Tongue (tissue), 3 donors: ENCODE measurements at places on chromosomes 16 and 17. TPM values are rescaled to one million over a fixed set of nuclear protein-coding genes. Genes with fewer than 3 reads are reported as not detected.

ODAD4 gene
- not detected for total RNA-seq

MT4 gene
- total RNA-seq, result not detected

CCL23 gene
- not detected for total RNA-seq

KRTAP4-16 gene
- total RNA-seq, result not detected

KRT12 gene
- not detected for total RNA-seq

FMNL1 gene
- 8.2 TPM for total RNA-seq

NDUFB10 gene
- 155 TPM for total RNA-seq

KPNA2 gene
- total RNA-seq, result 25.0 TPM

CCDC154 gene
- 0.51 TPM for total RNA-seq

ABI3 gene
- 4.5 TPM for total RNA-seq

KCNH4 gene
- total RNA-seq, result not detected

ZSCAN10 gene
- total RNA-seq, result not detected

JUP gene
- total RNA-seq, result 194 TPM

PDILT gene
- total RNA-seq, result not detected

KRTAP2-3 gene
- not detected for total RNA-seq

SPATA22 gene
- not detected for total RNA-seq

VASN gene
- 16.8 TPM for total RNA-seq

HOXB4 gene
- 0.92 TPM for total RNA-seq

ABCC12 gene
- not detected for total RNA-seq

HSD17B1 gene
- 0.21 TPM for total RNA-seq

ATP1B2 gene
- 0.92 TPM for total RNA-seq

WFIKKN2 gene
- total RNA-seq, result 4.0 TPM

ZNF785 gene
- total RNA-seq, result 12.1 TPM

KRT35 gene
- total RNA-seq, result not detected

PRAC2 gene
- total RNA-seq, result not detected

CCR7 gene
- total RNA-seq, result not detected

IL17C gene
- total RNA-seq, result not detected

ITGAL gene
- total RNA-seq, result 3.7 TPM

TTLL6 gene
- not detected for total RNA-seq

HAS3 gene
- 2.3 TPM for total RNA-seq

SYCE1L gene
- 1.2 TPM for total RNA-seq

C16orf74 gene
- total RNA-seq, result 14.5 TPM

PYDC1 gene
- not detected for total RNA-seq

ABCA6 gene
- 50.7 TPM for total RNA-seq

PCGF2 gene
- total RNA-seq, result 8.0 TPM

CTRB1 gene
- total RNA-seq, result 1.0 TPM

TGFB1I1 gene
- total RNA-seq, result 57.7 TPM
